ENCODE measurements at places on chromosomes 1 and 21.
A peak's percentile ranks its signal among the peaks of the same experiment; 100 is the strongest.

GRCh38 chr1:6165027-6165426 is 15.1 kb downstream of the CHD5 start:
- no peak for DNase-seq

DNA sequence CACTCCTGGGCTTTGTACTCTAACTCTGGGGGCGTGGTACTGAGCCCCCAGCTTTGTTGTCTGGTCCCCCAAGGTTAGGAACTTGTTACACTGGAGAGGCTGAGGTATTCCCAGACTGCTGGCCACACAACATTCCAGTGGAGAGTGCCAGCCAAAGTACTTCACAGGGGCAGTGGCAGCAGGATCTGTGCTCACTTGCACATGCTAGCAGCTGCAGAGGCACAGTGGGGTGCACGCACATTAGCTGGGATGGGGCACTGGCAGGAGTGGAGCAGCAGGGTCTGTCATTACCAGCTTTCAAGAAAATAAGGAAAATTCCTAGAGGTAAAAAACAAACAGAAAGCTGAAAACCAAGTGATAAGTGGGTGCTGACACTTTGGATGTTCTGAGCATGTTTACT is 31.0 kb downstream of the ZNF691 start:
- no peak for DNase-seq

DNA sequence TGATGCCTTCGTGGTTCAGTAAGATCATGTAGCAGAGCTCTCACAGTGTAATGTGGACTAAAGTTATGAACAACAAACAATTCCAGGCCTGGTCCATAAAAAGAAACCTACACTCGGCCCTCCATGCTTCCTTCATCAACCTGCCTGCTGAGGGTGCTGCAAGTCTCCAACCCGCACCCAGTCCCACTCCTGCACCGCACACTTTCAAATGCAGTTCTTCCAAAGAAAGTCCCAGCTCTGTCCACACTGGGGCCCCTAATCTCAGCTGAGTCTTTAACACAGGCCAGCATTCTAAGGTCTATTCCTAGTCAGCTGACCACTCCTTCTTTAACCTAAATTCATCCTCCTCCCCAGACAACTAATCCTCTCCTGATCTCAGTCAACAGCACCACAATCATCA is 71.5 kb upstream of the NR5A2 start:
- DNase-seq: no peak

GRCh38 chr1:219990782-219991510 is 55.4 kb downstream of the EPRS1 start:
- DNase-seq: peak; percentile 36

DNA sequence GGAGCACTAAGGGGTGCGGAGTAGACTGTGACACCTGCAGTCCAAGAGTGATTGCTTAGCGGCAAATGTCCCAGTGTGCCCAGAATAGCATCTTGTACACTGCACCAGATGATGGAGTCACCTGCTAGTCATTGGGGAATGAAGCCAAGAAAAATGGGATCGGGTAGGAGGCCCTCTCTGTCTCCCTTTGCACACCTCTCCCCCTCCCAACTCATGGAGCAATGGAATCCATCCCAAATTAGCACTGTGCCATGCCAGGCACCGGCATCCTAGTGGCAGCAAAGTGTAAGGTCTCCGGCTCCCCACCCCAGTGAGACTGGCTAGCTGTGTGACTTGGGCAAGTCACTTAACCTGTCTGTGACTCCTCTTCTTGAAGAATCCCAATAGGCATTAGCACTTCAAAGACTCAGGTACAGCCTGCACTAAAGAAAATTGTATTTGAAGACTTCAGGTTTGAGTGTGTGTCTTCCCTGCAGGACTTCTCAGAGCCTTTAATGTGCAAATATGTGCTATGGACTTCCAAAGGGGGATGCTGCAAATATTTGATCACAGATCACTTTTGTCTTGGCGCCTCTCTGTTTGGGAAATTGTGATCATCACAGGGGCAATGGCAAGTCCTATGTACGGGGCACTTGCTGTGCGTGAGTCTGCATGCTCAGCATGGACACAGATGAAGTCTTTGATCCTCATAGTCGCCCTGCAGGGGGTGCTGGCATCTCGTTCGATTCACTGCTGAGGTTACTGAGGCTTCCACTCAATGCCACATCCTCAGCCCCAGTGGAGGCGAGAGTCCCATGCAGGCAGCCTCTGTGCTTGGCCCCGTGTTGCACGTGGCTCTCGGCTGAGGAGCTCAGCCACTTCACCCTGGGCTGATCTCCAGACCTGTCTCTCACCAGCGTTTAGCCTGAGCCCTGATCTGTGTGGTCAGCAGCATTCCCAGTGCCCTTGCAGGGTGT is 272.9 kb upstream of the C1orf174 start:
- no peak for DNase-seq

All from suppressor macrophage treated with lipopolysaccharide for 4 hours (primary cell).